ENCODE measurements at places on chromosomes 2 and 18.

- DNase-seq = peak; percentile 6
Measured at GRCh38 chr2:198657512-198658121, 800.1 kb downstream of the SATB2 start.

DNA sequence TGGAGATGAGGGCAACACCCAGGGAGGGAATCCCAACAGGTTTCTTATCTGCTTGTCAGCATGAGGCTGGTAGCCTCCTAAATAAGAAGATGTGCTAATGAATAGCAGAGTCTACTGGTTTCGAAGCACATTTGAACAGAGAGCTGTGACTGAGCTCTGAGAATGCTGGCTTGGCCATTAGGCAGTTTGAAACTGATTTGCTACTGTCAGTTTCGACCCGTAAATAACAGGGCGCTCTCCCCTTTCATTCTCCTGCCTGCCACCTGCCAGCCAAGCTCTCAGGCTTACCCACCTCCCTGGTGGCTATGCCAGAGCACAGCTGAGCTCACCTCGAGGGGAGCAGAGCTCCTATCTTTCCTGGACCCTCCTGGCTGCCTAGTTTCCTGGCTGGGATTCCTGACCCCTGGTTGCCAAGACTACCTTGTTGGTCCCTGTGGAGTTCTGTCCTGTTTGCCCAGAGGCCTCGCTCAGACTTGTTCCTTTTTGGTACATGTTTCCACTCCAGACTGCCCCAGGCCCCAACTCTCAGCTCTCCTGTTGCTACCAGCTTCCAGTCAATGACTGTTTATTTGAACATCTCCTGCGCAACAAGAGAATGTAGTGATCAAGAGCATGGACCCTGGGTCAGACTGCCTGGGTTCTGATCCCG is 102.3 kb upstream of the ALPP start:
- DNase-seq = no peak

- DNase-seq = no peak
Measured at GRCh38 chr2:231931481-231931915, 5.3 kb upstream of the NPPC start.

- no peak for DNase-seq
Measured at GRCh38 chr18:61838521-61838920, 54.3 kb downstream of the RNF152 start.

Data from Ammon's horn (tissue), 1 donor.